AML-193 (cell line): ENCODE measurements at places on chromosomes 7 and 10.

DNA sequence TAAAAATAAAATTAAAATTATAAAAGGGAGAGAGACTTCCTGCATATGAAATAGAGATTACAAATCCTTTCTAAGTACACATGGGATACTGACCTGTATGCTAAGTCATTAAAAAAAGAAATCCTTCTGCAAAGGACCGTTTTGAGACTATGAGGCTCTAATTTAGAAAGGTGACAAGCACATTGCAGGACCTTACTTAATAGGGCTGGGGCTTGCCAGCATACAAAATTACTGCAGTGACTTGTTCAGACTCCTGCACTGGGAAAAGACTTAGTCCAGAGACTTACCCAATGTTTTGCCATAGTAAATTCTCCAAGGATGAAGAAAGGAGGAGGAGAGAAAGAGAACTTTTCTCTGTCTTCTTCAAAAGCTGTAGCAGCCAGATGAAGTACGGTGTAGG is 193.6 kb downstream of the KCNMA1 start:
- no peak for DNase-seq

DNA sequence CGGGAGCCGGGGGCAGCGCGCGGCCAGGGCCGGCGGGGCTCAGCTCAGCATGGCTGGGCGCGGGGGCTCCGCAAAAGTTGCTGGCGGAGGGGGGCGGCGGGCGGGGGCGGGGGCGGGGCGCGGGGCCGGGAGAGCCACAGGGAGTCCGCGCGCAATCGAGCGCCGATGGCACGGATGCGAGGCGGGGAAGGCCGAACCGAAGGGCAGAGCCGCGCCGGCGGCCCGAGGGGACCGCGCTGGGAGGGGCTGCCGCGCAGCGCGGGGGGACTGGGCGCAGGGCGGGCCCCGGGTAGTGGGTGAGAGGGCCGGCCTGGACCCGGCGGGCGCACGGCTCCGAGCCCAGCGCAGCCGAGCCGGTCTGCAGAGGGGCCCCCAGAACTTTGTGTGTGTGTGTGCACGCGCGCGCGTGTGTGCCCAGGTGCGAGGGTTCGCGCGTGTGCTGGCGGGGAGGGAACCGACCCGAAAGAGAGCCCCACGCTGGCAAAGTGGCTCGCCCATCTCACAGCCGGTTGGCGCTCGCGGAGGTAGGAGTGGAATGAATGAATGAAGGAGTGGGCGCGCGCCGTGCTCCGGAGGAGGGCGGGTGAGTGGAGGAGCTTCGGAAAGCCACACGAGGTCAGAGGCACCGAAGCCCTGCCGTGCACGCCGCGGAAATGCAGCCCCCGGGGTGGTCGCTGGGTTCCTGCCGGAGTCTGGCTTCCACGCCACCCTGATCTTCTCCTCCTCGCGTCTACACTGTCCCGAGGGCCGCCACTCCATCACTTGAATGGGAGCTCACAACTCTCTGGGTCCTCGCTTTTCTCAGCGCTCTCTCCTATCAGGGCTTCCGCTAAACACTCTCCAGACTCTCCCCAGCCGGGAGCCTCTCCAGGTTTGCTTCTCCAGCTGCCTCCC is at the start of gene HIPK2:
HIPK2 (minus strand) TSS at position 51 of the 894 bp plus-strand sequence. CDS start 375 bp downstream, outside the sequence.
- peak; percentile 43 for DNase-seq

- DNase-seq: no peak
Measured at GRCh38 chr7:35498416-35498815, 196.5 kb downstream of the HERPUD2 start.

DNA sequence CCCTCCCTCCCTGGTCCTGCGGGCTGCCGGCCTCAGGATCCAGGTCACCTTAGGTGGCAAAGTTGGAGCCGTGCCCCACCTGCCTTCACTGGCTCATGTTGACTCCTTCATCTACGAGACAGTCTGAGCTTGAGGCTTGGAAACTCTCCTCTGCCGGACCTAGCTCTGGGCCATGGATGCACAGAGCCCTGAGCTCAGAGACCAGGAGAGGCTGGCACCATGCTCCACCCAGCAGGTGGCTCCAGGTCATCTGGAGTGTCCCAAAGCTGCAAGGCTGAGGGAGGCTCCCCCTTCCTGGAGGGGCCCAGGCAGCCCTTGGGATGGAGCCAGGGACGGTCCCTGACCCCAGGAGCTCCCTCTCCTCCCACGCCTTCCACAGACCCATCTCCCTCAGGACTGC is 81.3 kb downstream of the PDGFA start:
- no peak for DNase-seq

- DNase-seq: peak; percentile 86
Measured at GRCh38 chr10:11170993-11171851, 153.6 kb downstream of the CELF2 start.
